Activated naive CD4-positive, alpha-beta T cell treated with anti-CD3 and anti-CD28 coated beads, Interleukin-2, amount 10 ng/mL, durations not matched to agents 7 days and 5 days (primary cell): ENCODE measurements at places on chromosomes 12 and 14.

DNA sequence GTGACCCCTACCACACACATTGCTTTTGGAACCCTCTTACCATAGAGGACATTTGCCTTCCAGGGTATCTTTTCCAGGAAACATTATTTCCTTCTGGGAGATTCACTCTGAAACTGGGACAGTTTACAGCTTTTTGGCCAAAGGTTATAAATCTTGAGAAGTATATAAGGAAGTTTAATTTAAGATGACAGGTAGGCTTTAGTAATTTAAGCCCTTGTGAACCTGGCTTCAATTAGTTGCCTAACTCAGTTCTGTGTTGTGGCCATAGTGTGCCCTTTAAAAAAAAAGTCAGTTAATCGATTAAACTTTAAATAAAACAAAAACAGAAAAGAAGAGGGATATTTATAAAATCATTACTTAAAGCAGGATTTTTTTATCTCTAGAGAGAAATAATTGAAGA is 142.9 kb downstream of the NAV3 start:
- DNase-seq, result no peak

- no peak for DNase-seq
Observed at GRCh38 chr12:104669089-104669721, 212.5 kb downstream of the CHST11 start.

- no peak for DNase-seq
Observed at GRCh38 chr14:92470215-92470614, 43.4 kb upstream of the RIN3 start.

GRCh38 chr14:28767853-28768741 is 1.5 kb downstream of the FOXG1 start:
- DNase-seq, result no peak

DNA sequence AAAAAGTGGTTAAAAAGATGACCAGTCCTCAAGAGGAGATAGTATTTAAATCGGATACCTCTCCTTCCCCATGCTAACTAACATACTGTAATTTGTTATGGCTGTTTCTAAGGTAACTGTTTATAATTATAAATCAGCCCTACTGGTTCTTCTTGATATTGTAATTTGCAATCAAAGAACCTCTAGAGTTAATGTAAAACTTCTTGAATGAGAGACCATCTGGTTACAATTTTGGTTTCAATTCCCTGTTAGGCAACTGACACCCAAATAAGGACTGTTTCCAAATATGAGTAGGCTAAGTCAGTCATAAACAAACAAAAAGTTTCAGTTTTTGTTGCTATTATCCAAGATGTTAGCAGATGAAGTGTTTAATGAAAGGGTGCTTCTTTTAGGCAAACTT is 120.2 kb upstream of the DNM1L start:
- no peak for DNase-seq
